ENCODE measurements at places on chromosomes 5 and 9.

- no peaks in the 10 kb centered on the region for H3K27me3 ChIP-seq
- peaks cover 25% of the 10 kb centered on the region for H3K4me1 ChIP-seq
- H3K4me3 ChIP-seq: no peak overlapping the region
- DNase-seq: no peak
These were observed 3.7 kb upstream of the B4GALT7 start for GRCh38 chr5:177595991-177596774.

GRCh38 chr9:87803623-87804345, 77.9 kb downstream of the CTSL start:
- H3K27ac ChIP-seq: no peak overlapping the region
- no peak overlapping the region for H3K4me3 ChIP-seq
- no peak for DNase-seq

DNA sequence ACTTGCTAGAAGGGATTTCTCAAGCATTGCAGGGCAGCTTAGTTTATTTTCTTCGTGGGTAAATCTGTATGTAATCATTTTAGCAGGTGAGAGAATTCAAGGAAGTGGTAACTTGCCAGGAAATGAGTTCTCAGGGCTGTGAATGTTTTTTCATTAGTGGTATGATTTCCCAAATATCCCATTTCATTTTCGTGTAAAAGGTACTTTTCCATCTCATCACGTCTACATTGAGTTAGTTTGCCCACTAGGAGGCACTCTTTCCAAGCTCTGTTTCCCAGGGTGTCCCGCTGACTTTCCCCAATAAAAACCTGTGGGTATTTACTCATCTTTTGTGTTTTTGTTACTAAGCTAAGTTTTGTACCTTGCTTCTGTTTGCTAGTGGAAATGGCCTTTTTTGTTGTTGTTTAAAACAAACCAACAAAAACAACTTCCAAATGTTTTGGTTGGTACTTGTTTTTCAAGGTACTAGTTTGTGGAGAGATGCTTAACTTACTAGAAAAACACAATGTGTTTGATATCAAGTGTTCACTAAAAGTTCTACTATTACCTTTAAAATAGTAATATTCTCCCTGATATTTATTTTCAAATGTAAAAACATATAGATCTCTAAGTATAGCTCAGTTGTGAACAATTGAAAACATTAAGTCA, 373.6 kb downstream of the ADGRV1 start:
- H3K36me3 ChIP-seq: no peaks in the 10 kb centered on the region
- no peak overlapping the region for H3K4me3 ChIP-seq
- peak; percentile 7 for DNase-seq
- H3K27ac ChIP-seq: no peak overlapping the region
- no peaks in the 10 kb centered on the region for H3K4me1 ChIP-seq

DNA sequence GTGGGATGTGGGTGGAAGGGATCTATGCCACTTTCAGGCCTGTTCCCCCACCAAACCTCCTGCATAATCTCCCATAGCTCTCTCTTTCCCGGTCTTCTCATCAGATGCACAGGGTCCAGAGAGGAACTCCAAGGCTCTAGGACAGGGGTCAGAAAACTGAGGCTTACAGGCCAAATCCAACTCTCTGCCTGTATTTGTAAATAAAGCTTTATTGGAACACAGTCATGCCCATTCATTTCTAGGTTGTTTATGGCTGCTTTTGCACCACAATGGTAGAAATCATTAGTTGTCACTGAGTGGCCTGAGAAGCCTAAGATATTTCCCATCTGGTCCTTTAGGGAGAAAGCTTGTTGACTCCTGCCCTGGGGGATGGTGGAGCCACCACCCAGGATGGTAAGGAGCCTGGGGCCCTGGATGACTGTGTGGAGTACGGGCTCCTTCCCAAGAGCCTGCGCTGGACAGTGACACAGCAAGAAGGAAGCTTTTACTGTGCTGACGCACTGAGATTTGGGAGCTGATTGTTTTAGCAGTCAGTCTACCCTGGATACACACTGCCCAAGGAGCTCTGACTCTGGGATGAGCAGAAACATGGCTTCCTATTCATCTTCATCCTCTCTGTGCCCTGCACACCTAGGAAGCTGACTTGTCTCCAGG, 64.0 kb upstream of the RAPGEF1 start:
- no peaks in the 10 kb centered on the region for H3K4me1 ChIP-seq
- no peaks in the 10 kb centered on the region for H3K36me3 ChIP-seq
- peaks cover 22% of the 10 kb centered on the region for H3K27me3 ChIP-seq

DNA sequence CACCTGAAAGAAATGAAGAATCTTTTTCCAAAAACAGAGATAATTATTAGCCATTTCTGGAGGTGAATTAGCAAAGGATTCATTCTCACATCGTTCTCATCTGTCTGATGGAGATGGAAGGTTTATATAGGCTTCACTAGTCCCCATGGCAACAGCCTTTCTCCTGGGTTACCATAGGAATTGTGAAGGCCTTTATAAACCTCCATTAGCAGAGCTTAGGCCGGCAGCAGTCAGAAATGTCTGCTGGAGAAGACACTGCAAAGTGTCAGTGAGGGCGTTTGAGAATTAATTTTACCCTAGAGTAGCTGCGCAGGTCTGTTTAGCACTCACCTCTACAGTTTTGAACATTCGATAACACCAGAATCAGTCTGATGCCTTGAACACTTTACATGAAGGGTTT, 290.4 kb upstream of the NR4A3 start:
- H3K36me3 ChIP-seq: peaks cover 2% of the 10 kb centered on the region
- no peak overlapping the region for H3K4me3 ChIP-seq
- no peaks in the 10 kb centered on the region for H3K4me1 ChIP-seq
- H3K27me3 ChIP-seq: no peaks in the 10 kb centered on the region
- H3K27ac ChIP-seq: no peak overlapping the region

- DNase-seq: no peak
- no peaks in the 10 kb centered on the region for H3K4me1 ChIP-seq
- no peak overlapping the region for H3K27ac ChIP-seq
- H3K27me3 ChIP-seq: peaks cover 11% of the 10 kb centered on the region
- H3K4me3 ChIP-seq: no peak overlapping the region
These were observed 80.0 kb downstream of the MEGF10 start for GRCh38 chr5:127370631-127371030.

DNA sequence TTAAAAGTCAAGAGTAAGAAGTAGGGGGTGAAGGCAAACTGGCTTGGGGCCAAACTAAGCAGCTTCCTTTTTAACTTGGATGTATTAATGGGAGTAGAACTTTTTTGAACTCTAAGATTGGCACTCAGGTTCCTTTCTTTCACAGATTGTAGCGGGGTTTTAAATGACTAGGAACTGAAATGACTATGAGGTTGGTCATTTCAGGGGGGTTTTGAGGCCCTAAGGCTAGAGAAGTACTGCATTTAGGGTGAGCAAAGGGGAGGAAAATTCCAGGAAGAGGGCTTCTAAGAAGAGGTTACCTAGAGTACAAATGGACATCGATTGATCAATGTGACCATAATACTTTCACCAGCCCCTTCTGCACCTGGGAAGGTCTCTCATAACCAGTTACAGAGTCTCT, 381.8 kb downstream of the MLLT3 start:
- no peak overlapping the region for H3K27ac ChIP-seq
- H3K4me1 ChIP-seq: peaks cover 3% of the 10 kb centered on the region
- no peaks in the 10 kb centered on the region for H3K36me3 ChIP-seq
- H3K27me3 ChIP-seq: peaks cover 6% of the 10 kb centered on the region
- no peak overlapping the region for H3K4me3 ChIP-seq
- DNase-seq: no peak

GRCh38 chr5:39024005-39024404, 50.2 kb downstream of the RICTOR start:
- H3K27ac ChIP-seq: no peak overlapping the region
- peaks cover 25% of the 10 kb centered on the region for H3K36me3 ChIP-seq
- H3K4me1 ChIP-seq: peaks cover 19% of the 10 kb centered on the region
- no peak for DNase-seq
- no peaks in the 10 kb centered on the region for H3K27me3 ChIP-seq
- H3K4me3 ChIP-seq: no peak overlapping the region

GRCh38 chr5:111172504-111172903, 51.7 kb upstream of the CAMK4 start:
- H3K4me3 ChIP-seq: no peak overlapping the region
- H3K4me1 ChIP-seq: no peaks in the 10 kb centered on the region
- no peaks in the 10 kb centered on the region for H3K36me3 ChIP-seq
- no peak overlapping the region for H3K27ac ChIP-seq
- DNase-seq: no peak

DNA sequence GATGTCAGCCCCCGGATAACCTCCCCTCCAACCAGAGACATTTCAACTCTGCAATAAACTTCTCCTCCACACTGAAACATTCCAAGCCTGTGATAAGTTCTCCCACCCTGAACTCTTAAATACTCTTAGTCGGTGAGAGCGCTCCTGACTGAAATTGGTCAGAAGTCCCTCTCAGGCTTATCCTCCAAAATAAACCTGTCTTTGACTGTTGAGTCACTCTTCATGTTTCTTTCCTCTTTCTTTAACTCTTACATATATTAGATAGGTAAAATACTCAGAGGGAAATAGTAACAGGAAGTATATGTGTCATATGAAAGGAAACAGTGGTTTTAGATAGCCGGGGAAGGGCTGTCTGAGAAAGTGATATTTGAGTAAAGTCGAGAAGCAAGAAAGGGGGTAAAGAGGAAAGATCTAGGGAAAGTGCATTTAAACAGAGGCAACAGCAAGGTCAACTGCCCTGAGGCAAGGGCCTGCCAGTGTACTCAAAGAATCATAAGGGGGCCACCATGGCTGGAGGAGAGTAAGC, 11.0 kb upstream of the FAM81B start:
- no peak overlapping the region for H3K4me3 ChIP-seq
- H3K27ac ChIP-seq: no peak overlapping the region
- DNase-seq: no peak
- H3K4me1 ChIP-seq: peaks cover 7% of the 10 kb centered on the region
- H3K36me3 ChIP-seq: no peaks in the 10 kb centered on the region

DNA sequence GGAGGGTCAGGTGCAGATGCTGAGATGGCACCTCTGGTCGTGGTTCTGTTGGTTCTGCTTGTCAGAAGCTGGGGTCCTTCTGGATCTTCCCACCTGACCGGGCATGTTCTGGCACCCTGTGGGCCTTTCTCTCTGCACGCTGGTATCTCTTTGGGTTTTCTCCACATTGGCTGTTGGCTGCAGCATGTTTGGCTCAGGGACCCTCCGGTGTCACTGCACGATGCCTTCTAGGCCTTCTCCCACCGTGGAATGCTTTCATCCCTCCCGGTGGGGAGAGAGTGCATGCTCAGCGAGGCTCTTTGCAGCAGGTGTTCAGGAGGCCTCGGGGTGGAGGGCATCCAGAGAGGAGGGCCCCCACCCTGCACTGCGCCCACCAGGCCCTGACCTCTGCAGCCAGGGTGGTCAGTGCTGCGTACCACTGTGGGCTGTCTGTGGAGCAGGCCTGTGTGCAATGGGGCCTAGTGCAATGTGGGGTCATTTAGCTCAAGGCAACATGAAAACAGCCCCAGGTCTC, 119.4 kb downstream of the WNK2 start:
- H3K36me3 ChIP-seq: no peaks in the 10 kb centered on the region
- H3K4me3 ChIP-seq: no peak overlapping the region
- H3K27ac ChIP-seq: no peak overlapping the region
- peaks cover 4% of the 10 kb centered on the region for H3K27me3 ChIP-seq

DNA sequence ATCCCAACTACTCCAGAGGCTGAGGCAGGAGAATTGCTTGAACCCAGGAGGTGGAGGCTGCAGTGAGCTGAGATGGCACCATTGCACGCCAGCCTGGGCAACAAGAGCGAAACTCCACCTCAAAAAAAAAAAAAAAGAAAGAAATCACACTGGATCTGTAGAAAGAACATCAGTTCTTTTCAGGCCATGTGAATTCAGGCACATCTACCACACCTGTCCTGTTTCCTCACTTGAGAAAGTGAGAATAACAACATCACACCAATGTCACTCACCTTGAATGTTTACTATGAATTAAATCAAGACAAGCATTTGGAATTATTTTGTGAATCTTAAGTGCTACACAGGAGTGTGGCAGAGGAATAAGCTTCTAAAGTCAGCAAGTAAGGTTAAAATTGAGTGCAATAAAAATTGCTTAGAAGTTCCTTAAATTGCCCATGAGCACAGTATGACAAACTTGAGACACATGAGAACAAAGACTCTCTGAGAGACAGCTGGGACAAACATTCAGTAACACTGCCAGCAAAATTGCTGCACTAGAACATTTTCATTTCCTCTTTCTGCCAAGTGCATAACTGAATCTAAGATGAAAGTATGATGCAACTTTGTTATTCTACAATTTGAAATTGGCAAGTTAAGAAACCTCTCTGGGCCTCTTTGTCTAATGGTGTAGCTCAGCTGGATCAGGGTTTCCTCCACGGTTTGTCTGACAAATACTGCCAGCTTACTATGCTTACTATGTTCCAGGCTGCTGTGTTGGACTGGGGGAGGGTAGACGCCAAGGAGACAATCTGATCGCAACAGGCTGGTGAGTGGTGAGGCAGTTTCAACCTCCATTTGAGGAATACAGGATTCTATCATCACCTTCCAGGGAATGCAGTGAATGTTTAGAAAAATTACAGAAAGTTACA, 1.9 kb upstream of the RIC1 start:
- H3K27me3 ChIP-seq: no peaks in the 10 kb centered on the region
- peak overlapping the region; percentile 94 for H3K27ac ChIP-seq
- peaks cover 2% of the 10 kb centered on the region for H3K36me3 ChIP-seq
- DNase-seq: peak; percentile 72
- peak overlapping the region; percentile 93 for H3K4me3 ChIP-seq

GRCh38 chr5:66144834-66145390, 812 bp downstream of the SREK1 start:
- H3K4me3 ChIP-seq: peak overlapping the region; percentile 96
- H3K36me3 ChIP-seq: peaks cover 4% of the 10 kb centered on the region
- peaks cover 18% of the 10 kb centered on the region for H3K4me1 ChIP-seq
- DNase-seq: no peak
